ENCODE measurements at places on chromosomes 4 and X. TPM values are rescaled to one million over a fixed set of nuclear protein-coding genes. Genes with fewer than 3 reads are reported as not detected.

GRCh38 chr4:122508083-122508482, 51.6 kb upstream of the IL2 start:
- DNase-seq, result no peak

GRCh38 chr4:138037696-138038095, 204.5 kb downstream of the SLC7A11 start:
- peak; percentile 81 for DNase-seq

GRCh38 chrX:153909024-153909979, 4.8 kb downstream of the AVPR2 start:
- no peak for DNase-seq

- no peak for DNase-seq
Observed at GRCh38 chr4:889516-889915, 42.6 kb downstream of the GAK start.

DNA sequence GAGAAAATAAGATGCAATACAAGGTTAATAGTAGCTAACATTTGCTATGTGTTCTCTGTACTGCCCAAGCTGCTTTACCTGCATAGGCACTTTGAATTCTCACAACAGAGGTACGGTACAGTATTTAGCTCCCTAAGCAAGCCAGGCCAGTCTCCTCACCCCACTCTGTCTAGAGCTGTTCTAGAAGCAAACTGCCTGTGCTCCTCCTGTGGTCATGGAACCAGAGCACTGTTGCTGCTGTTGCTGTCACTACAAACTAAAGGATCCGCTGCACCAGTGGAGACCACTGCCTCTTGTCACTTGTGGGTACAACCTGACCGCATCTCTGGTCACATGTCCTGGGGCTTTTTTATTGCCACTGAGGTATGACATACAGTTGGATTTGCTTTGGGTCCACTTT, 19.6 kb downstream of the ZNF330 start:
- DNase-seq, result no peak

- peak; percentile 13 for DNase-seq
Observed at GRCh38 chr4:148044912-148045352, 313.0 kb downstream of the ARHGAP10 start.

DNA sequence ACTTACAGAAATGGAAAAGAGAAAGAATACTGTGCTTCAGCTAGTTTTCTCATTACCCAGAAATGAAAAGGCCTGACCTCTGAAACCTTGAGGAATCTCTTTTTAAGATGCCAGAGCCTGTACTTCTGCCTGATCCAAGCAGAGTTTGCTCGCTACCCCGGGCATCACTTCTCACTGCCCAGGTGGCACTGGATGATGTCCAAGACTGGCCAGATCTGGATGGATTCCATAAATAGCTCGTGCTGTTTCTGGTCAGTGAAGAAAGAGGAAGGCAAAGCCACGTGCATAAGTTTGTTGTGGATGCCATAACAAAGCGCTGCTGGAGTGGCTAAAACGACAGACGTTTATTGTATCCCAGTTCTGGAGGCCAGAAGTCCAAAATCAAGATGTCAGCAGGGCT, 133.5 kb downstream of the TBL1X start:
- DNase-seq, result no peak

DNA sequence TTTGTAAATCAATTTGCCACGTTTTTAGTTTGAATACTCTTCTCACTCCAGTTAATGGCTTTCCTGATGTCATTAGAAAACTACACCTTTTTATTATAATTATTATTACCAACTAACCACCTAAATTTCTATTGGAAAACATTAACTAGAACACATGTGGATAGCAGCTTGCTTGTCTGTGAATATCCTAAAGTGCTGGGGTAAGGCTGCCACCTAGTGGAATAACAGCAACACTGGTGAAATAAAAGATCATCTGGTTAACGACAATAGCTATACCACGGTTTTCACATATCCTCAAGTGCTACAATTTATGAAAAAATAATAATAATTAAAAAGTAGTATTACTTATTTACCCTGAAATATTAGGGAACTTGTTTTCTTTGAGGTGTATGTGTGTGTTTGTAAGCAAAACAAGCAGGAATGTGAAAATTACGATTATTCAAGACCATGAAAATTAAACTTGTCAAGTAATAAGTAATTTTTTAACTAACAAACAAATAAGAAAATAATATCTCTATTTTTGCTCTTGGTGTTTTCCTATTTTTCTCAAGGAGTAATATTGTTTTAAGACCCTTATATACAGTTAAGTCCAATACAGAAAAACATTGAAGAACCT, 130.1 kb upstream of the TECRL start:
- DNase-seq, result peak; percentile 44

DNA sequence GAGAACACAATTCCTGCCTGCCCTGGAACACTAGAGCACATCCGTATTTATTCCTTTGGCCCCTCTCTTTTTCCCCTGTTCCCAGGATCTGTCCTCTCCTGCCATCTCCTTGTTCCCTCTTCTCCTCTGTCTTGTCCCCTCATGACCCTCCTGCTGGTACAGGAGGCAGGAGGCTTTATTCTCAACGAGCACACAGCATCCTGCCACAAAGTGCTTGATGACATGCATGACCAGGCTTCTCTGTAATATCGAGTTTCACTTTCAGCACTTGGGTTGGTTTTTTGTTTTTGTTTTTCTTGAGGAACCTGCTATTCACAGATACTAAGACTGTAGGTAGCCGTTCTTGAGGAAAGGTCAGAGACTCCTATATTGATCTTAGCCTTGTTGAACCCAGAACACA, 35.3 kb downstream of the NALF2 start:
- DNase-seq, result no peak

- DNase-seq, result no peak
Observed at GRCh38 chr4:60617731-60618130, 582.4 kb upstream of the ADGRL3 start.

DNA sequence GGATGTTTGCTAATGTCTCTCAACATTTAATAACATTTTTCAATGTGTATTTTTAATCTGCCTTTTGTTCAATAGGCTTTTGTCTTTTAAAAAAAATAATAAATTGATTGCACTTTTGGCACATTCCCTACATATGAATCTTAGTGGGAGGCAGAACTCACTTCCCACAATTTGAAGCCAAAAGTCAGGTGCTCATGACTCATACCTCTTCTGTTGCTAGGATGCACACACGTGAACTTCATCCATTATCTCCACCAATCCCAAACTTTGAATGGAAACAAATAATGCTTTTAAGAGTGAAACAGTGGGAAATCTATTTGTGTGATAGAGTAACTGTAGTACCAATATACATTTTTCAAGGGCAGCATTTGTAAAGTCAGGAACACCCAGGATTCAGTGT, 260.5 kb downstream of the IQCM start:
- peak; percentile 76 for DNase-seq

GRCh38 chr4:107213880-107214279, 177.8 kb upstream of the DKK2 start:
- DNase-seq, result no peak

DNA sequence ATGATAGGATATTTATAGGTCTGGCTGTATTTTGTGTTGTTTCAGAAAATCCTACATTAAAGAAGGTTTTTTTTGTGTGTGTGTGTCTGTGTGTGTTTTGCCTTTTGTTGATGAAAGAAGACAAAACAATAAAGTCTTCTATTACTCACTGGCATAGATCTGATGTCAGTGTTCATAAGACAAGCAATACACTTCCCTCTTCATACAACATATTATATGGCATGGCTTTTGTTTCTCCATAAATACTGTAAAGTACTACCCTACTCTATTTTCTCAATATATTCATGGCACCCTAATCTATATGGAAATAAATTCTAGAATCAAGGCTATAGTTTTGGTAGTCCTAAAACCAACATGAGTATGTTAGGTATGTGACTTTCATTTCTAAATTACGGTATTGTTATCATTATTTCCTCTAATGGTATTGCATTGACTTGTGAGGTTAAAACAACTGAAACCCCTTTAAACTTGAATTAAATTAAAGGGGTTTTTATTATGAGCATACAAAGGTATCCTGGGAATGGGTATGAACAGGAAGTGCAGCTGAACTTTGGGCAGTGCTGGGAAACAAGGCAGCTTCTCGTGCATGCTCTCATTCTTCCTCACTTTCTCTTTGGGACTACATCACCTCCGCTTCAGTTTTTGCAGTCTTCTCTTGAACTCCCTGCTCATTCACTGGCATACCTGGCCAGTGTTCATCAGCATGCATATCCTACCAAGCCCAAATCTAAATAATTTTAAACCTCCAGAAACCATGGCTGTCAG, 70.5 kb upstream of the PRSS48 start:
- DNase-seq, result no peak

The PHKA1 gene
- total RNA-seq, result 19.6 TPM

The STATH gene
- total RNA-seq, result not detected

The PAK3 gene
- total RNA-seq, result not detected

The GLRB gene
- total RNA-seq, result 13.3 TPM

The SPANXN3 gene
- total RNA-seq, result not detected

The TLL1 gene
- not detected for total RNA-seq

The TIGD4 gene
- 0.63 TPM for total RNA-seq

The FHDC1 gene
- 0.13 TPM for total RNA-seq

The ARMCX4 gene
- 1.2 TPM for total RNA-seq

The ADRA2C gene
- 2.9 TPM for total RNA-seq

The PDLIM3 gene
- 783 TPM for total RNA-seq

Measured in LHCN-M2 (cell line).